Motor neuron (in vitro differentiated cells): ENCODE measurements at places on chromosomes 1 and 21. TPM values are rescaled to one million over a fixed set of nuclear protein-coding genes. Genes with fewer than 3 reads are reported as not detected.

- ATAC-seq: no peak
These were observed 51.2 kb downstream of the STX6 start for GRCh38 chr1:180971273-180971997.

DNA sequence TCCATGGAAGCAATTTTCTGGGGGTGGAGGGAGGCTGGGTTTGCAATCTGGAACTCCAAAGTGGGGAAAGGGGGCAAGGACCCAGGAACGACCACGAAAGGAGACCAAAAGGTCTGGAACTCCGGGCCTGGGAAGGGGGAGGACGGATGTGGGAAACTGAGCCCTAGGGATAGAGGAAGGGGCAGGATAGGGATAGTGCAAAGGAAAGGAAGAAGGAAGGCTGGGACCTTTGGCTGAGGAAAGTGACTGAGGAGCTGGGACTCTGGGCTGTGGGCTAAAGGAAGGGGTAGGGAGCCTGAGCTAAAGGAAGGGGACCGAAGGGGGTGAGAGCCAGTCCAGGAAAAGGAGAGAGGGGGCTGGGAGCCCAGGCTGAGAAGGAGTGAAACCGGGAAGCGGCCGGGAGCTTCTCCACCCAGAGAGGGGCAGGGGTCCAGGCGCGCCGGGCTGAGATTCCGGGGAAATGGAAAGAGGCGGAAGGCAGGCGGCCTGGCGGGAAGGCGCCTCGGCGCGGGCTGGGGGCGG is 395 bp downstream of the SLC9A1 start:
- no peak for ATAC-seq

- no peak for ATAC-seq
These were observed 72.4 kb upstream of the KCND3 start for GRCh38 chr1:112061901-112062320.

DNA sequence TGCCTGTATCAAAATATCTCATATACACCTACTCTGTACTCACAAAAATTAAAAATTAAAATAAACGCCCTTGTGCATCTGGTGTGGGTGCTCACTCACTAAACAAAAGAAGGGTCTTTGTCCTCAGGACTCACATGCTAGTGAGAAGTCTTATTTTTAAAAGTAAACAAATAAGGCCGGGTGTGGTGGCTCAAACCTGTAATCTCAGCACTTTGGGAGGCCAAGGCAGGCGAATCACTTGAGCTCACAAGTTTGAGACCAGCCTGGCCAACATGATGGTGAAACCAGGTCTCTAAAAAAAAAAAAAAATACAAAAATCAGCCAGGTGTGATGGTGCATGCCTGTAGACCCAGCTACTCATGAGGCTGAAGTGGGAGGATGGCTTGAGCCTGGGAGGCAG is 51.5 kb downstream of the BCAR3 start:
- ATAC-seq: no peak

DNA sequence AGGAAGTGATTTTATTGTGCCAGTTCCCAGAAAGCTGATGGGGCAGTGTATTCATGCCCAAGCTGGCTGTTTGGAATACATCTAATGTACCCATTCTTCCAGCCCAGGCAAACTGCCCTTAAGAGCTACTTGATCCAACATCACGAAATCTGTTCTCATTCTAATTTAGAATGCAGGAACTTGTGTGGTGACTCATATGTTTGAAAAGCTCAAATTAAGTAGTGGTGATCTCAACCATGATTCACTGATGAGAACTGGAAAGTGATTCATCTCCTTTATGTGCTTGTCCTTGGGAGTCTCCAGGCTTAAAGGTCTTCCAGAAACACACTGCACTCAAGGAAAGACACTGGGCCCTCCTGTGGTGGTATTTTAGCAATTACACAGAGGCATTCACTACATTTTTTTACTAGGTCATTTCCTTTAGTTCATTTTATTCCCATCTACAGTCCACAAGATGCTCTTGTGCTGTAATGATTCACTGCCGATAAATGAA is 65.4 kb downstream of the RPE65 start:
- peak; percentile 99 for ATAC-seq

DNA sequence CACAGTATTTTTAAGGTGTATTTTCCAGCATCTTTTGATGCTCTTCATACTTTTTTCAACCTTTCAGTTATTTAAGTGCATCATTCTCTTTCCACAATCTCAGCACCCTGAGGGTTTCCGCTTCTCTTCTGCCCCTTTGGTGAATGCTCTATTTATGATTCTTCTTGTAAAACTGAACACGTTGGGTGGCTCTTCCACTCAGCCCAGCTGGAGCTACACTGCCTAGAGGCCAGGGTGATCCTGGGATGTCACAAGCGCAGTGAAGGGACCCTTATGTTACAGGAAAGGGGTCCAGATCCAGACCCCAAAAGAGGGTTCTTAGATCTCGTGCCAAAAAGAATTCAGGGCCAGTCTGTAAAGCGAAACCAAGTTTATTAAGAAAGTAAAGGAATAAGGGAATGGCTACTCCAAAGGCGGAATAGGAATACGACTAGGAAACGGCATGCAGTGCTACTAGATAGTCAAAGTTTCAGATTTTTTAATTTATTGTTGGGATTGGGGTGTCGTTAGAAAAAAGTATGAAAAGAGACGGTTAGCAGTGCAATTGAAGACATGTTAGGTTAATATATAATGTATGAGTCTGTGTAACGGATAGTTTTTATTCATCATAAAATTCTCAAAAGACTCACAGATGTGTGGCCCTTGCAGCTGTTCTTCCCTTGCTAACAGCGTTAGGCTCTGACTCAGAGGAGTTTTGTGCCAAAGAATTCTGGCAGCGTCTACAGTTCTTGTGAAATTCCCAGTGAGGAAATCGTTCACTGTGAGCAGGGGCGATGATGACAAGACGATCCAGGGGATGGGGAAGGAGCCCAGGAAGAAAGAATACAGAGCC is 14.4 kb upstream of the ERVH48-1 start:
- ATAC-seq: no peak

DNA sequence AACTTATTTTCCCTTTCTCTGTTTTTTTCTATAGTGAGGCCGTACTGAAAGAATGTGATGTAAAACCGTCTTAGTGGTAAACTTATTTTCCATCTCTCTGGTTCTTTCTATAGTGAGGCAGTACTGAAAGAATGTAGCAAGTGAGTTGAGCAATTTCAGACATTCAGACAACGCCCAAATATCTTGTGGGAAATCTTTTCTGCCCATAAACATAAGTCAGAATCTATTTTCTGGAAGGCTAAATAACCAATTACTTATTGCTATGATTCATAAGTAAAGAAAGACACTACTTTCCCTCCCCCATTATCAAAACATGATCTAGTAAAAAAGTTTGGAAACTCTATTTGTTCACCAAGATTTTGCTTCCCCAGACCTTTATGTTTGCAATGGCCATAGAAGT is 18.8 kb upstream of the SCCPDH start:
- no peak for ATAC-seq

DNA sequence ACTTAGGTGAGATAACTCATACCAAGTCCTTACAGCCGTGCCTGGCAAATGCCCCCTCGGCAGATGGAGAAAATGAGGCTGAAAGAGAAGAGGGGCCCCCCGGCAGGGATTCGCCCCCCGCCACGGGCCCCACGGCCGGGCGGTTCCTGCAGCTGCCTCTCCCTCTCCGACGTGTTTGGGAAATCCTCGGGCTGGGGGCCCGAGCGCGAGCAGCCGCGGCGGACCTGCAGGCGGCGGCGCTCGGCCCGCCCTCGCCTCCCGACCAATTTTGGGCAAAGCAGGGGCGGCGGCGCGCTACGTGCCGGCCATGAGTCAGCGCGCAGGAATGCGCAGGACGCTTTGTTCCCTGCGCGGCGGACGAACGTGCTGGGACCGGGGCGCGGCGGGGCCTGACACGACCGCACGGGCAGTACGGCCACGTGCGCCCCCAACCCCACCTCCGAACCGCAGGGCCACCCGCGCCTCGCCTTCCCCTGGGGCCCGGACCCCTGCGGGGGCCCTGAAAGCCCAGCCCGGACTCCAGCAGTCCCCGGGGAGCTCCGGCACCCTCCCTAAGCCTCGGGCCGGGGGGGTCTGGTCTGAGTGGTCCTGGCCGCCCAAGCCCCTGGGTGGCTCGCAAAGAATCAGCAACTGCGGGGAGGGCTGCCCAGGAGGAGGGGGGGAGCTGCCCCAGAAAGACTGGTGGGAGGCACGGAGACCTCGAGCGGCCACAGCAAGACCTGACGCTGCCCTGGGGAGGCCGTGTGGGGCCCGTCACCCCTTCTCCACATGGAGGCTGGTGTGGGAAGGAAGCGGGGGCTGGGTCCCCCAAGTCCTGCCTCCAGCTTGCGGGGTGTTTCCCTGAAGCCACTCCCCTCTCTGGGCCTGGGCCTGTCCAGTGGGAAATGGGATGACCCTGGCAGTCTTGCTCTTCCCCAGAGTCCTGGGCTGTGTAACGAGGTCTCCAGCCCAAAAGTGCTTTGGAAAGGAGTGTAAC is 11.9 kb upstream of the EDN2 start:
- peak; percentile 76 for ATAC-seq

DNA sequence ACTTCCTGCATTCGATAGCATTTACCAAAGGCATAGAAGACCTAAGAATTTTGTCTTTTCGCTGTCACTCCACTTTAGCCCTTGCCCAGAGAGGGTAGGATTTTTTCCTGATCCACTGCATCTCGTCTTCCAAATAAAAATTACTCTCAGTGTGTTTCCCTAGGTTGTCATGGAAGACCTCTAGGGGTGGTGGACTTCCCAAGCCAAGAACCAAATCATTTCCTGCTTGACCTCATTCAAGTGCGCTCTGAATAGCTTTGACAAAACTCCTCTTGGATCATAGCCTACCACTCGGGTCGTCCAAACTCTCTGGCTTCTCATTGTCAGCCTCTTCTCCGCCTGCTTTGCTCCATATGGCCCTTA is 431 bp upstream of the C1orf52 start:
- ATAC-seq: no peak

DNA sequence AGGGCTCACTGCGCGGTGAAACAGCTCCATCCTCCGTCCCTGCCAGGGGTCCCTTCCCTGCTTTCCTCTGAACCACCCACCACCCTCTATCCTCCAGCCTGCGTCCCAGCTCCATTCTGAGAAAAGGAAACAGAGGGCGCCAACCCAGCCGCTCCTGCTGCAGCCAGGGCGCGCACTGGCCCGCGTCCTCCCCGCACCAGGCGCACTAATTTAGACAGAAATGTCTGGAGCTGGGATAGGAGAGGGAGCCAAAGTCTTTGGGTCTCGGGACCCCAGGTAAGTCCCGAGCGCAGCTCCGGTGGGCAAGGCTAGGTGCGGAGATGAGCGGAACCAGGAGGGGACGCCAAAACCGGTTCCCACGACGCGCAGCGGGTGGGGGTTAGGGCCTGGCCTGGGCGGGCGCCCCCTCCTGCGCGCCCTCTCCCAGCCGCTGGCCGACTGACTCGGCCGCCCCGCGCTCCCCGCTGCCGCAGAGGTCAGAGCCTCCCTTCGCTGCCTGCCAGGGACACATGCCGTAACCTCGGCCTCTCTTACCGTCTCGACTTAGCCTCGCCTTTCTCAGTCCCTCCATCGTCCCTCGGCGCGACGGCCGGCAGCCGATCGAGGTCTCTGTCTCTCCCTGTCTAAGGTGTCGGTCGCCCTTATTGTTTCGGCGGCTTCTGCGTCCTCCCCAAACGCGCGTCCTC is 2.0 kb downstream of the CAMK2N1 start:
- ATAC-seq: peak; percentile 30

GRCh38 chr1:159934136-159935039 is 9.1 kb upstream of the TAGLN2 start:
- no peak for ATAC-seq

DNA sequence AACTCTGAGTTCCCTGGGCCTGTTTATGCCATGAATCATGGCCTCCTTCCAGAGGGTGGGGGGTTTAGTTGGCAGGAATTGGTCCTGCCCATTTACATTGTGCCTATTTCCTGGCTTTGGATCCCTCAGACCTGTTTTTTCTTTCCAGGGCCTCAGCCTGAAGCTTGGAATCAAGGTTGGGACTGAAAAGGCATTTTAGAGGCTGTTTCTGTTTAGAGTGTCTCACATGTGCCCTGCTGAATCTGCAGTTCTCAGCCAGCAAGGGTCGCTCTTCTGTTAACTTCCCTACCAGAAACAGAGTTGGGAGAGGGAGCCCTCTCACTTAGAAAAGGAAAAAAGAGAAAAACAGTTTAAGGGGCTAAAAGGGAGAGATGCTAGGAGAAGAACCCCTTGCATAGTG is 191.1 kb downstream of the PTPRC start:
- ATAC-seq: no peak

DNA sequence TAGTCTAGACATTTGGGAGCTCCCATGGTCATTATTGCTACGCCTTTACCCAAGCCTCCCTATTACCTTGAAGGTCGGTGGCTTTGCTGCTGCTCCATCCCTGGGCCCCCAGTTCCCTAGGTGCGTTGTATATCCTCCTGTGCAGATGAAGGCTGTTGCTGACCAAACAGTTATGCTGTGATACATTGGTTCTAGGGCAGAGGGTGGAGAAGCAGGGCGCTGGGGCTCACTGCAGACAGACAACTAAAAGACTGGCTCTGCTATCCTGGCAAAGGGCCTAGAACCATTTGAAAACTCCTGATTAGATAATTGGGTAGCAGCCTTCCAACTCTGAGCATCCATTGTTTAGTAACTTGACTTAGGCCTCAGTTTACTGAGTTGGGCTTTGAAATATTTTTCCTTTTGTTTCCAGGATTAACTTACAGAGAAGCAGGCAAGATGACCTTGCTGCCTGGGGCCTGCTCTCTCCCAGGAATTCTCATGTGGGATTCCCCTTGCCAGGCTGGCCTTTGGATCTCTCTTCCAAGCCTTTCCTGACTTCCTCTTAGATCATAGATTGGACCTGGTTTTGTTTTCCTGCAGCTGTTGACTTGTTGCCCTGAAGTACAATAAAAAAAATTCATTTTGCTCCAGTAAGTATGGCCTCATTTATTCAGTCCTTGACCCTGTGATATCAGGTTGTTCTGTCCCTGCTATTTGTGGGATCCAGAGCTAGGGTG is 15.5 kb downstream of the CHI3L2 start:
- no peak for ATAC-seq

GRCh38 chr1:117735045-117735992 is 129.5 kb downstream of the TENT5C start:
- ATAC-seq: peak; percentile 73

DNA sequence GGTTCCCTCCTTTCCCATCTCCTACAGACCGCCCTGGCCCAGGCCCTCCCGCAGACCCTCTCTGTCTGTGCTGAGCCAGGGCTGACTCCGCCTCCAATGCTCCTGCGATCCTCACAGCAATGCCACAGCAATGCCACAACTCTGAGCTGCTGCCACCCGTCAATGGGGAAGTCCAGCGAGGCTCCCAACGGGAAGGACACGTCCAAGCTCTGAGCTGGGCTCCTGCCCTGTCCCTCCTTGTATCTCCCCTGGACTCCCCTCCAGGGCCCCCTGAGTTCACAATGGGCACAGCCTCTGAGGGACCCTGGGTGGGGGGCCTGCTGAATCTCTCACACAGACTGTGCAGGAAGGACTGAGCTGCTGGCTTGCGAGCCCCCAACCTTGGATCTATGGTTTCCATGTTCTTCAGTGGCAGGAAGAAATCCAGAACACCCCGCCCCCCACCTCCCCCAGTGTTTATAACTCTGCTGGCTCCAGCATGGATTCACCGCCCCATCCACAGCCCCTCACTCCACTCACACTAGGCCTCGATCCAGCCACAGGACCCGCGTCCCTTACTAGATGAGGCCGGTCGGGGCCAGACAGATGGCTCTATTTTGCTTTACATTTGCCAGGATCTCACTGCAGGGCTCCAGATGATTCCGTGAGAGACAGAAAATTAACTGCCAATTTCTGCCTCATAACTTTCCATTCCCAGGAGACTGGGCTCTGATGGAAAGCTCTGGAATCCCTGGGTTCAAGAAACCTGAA is 338.0 kb downstream of the MATN1 start:
- ATAC-seq: no peak

The SYT6 gene
- total RNA-seq: 0.38 TPM in 1 of 2 replicates, not detected in the other

The L1TD1 gene
- total RNA-seq: 0.21 and 0.32 TPM in 2 replicates

The CRYBG2 gene
- 2.8 and 6.2 TPM in 2 replicates for total RNA-seq

The NCMAP gene
- total RNA-seq: 0.09 and 0.10 TPM in 2 replicates

The SHCBP1L gene
- total RNA-seq: not detected in 2 replicates

The CYP4A11 gene
- total RNA-seq: 0.30 and 0.70 TPM in 2 replicates
